ENCODE measurements at places on chromosomes 11 and 22.
A peak's percentile ranks its signal among the peaks of the same experiment; 100 is the strongest.

DNA sequence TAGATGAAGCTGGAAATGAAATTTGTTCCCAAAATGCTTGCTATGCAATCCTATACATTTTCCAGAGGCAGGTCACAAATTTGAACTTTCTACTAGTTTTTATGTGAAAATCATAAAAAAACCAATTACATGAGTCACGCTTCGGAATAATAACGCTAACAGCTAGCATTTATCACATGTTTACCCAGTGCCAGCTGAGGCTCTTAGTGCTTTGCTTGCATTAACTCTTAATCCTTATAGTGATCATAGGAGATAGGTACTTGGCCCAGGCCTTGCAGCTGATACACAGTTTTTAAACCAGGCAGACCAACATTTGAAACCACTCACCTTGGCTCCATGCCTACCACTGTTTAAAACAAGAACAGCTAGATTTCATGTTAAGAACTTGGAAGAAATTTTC is 131.8 kb upstream of the RAG2 start:
- peak; percentile 82 for DNase-seq

GRCh38 chr11:81070948-81071347 is 1630.1 kb upstream of the TENM4 start:
- DNase-seq: no peak

GRCh38 chr11:44766112-44766971 is 39.6 kb downstream of the TSPAN18 start:
- DNase-seq: peak; percentile 34

DNA sequence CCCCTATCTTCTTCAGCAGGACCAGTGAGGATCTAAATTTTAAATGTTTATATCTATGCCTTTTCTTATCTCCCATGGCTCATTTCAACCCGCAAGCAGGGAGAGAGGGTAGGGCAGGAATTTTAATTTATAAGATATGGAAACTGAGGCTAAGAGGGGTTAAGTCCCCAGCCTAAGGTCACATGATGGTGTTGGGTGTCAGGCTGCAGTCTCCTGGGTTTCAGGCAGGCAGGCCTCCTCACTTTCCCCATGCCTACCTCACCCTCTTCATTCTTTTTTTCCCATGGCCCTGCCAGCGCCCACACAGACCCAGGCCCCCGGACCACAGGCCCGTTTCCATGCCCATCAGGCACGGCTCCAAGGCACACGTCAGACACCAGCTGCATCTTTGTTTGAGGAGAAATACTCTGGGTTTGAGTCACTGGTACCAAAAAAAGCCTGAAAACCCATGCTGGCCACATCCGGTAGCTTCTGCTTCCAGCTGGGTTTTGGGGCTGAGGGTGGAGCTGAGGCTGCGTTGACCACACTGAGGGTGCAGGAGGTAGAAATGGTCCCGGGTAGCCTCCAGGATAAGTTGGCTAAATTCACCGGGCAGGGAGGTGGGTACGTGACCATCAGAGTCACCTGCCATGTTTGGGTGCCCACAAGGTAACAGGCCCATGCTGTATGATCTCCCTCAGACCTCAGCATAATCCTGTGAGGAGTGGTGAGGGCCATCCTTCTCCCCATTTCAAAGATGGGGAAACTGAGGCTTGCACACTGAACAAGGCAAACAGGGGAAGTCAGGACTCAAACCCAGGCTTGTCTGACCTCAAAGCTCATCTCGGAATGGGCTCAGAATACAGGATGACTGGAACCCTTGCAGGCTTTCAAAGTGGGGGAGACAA is 7.5 kb downstream of the CRYBB1 start:
- DNase-seq: no peak

DNA sequence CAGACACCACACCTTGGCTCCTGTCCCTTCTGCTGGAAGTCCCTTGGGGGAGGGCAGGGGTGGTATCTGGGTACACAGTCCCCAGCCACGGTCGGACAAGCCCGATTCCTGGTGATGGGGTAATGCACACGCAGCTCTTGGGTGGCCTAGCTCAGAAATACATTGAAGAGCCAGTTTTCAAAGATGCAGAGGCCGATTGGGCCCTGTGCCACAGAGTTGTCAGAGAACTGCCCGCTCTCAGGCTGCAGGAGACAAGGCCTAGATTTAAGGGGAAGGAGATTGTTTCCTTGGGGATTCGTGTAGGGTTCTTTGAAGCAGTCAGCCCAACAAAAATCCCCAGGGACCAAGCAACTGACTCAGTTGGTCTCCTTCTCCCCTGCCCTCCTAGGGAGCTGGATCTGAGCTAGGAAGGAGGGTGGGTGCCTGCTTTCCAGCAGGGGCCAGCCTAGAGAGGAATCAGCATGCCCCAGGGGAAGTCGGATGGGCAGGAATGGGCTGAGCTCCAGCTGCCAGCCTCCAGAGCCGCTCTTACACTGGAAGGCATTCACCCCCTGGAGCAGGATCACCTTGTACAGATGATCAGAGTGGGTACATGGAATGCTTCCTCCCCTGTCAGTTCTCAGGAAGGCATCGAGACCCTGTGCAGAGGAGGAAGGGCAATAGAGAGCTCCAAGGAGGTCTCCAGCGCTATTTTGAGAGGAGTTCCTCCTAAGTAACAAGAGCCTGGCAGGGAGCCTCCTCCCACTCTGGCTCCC is 3.3 kb upstream of the SCN4B start:
- DNase-seq: no peak

- DNase-seq: no peak
These were observed 168.1 kb downstream of the NXPE2 start for GRCh38 chr11:114846416-114846791.

DNA sequence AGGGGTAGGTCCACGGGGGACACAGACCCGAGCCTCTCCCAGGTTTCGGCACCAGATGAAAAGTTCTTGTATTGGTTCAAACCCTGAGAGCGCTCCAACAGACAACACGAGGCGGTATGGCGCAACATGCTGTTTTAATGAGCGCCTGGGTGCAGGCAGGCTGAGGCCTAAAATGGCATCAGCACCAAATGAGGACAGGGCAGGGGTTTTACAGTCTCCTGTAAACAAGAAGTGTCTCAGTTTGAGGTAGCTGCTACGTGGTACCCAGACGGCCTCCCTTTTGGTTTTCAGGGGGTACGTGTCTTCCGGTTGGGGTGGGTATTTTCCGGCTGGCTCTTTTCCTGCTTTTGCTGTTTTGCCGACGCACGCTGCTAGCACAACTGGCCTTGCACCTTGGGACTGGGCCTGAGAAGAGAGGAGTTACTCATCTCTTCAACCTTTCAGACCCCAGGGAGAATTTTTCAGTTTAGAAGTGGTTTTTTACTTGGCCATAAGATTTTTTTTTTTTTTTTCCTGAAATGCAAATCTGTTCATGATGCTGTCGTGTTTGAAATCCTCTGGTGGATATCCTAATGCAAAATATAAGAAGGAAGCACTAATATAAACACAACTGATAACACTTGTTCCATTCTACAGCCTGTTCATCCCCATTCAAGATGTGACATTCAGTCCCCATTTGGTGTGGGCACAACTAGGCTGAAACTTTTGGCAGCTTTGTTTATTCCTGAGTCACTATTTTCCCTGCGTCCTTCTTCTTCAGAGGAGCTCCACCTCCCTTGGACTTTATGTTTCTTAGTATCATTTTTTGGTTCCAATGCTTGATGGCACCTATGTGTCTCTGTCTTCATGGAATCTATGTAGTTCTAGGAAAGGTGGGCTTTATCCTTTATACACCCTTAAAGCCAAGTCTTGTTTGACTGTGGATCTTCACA is 6.5 kb downstream of the PPFIBP2 start:
- DNase-seq: no peak

DNA sequence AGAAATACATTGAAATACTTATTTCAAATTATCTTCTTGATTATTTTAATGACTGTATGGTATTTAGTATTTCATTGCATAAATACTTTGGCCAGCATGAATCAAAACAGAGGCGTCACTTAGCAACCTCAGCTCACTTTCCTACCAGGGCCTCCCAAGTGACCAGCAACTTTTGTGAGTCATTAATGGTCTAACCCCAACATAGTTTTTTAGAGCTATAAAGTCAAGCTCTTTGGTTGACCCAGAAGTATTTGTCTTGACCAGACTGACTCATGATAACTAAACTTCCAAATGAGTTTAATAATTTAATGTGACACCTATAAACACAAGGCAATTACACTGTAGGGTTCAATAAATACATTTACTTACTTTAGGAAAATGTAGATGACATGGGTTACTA is 27.9 kb upstream of the RBMXL2 start:
- DNase-seq: no peak
